ENCODE measurements at places on chromosomes 5 and 9. TPM values are rescaled to one million over a fixed set of nuclear protein-coding genes. Genes with fewer than 3 reads are reported as not detected.

DNA sequence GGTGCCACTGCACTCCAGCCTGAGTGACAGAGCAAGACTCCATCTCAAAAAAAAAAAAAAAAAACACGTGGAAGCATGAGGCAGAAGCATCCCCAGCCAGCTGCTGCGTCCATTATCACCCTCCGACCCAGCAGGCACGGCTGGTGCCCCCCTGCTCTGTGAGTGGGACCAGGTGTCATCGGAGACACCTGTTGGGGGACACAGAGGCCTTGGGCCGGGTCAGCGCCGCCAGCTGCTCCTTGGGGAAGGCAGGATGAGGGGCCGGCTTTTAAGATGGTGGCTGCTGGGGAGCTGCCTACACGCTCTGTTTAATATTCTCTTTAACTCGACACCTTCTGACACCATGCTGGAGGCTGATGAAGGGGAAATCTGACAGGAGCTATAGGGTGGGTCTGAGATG is 80.2 kb upstream of the RUFY1 start:
- no peak overlapping the region for H3K4me3 ChIP-seq
- no peaks in the 10 kb centered on the region for H3K27me3 ChIP-seq
- peaks cover 9% of the 10 kb centered on the region for H3K4me1 ChIP-seq
- H3K36me3 ChIP-seq: peaks cover 9% of the 10 kb centered on the region
- H3K27ac ChIP-seq: no peak overlapping the region

- DNase-seq: peak; percentile 17
- no peak overlapping the region for H3K27ac ChIP-seq
- peaks cover 4% of the 10 kb centered on the region for H3K27me3 ChIP-seq
- H3K4me3 ChIP-seq: no peak overlapping the region
These were observed 342.4 kb upstream of the GRIA1 start for GRCh38 chr5:153147891-153148623.

- no peaks in the 10 kb centered on the region for H3K36me3 ChIP-seq
- no peak overlapping the region for H3K27ac ChIP-seq
- peaks cover 20% of the 10 kb centered on the region for H3K4me1 ChIP-seq
- no peak for DNase-seq
These were observed 68.1 kb upstream of the GGTA1 start for GRCh38 chr9:121567500-121568342.

GRCh38 chr5:173397516-173397915 is 69.3 kb upstream of the STC2 start:
- H3K27me3 ChIP-seq: no peaks in the 10 kb centered on the region
- no peaks in the 10 kb centered on the region for H3K36me3 ChIP-seq
- no peak overlapping the region for H3K4me3 ChIP-seq
- DNase-seq: no peak

CRAT gene
- 95.8 TPM for total RNA-seq
